NCI-H2107 (cell line): ENCODE measurements at places on chromosomes 6 and 20.

DNA sequence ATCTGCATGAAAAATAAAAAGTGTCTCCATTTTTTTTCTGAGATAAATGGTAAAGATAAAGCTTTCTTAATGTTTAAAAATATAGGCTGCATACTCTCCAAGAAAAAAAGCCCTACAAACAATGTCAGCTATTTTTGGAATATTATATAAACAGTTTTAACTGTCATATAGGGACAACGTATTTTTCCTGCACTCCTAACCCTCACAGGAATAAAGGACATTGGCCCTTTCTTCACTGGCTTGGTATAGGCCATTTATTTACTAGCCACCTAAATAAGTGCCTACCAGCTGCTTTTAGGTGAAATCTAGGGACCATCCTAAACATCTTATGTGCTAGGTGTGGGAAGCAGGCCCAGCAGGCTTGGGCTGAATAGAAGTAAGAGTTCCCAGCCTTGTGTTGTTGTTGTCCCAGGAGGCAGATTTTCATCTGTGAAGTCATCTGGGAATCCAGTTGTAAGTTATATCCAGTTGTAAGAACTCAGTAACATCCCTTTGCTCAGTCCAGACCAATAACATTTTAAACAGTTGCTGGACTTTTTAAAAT is 21.3 kb downstream of the FOXO3 start:
- no peak for DNase-seq

DNA sequence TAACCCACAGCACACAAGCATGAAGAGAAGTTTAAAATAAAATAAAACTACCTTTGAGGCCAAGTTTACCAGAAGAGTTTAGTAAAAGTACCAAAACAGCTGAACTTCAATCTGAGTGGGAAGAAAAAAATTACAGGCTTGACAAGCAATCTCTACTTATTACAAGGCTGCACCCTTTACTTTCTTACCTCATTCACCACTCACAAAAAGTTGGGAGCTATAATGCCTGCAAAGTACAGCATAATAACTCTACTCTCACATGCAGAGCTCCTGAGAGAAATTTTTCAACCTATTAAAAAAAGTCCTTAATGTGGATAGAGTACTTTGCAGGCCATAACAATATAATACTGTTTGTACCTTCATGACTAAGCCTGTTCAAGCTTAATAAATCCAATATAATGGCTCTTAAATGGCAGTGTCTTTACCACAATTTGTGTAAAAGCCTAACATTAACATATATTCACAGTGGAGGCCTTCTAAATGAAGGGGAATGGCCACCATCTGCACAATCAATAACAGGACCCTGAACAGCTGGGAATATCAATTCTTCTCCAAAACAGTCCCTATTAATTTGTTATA is 103.1 kb downstream of the DST start:
- no peak for DNase-seq

- no peak for DNase-seq
Measured at GRCh38 chr6:170311696-170312095, 5.1 kb downstream of the FAM120B start.

GRCh38 chr6:53397283-53397682 is 48.5 kb upstream of the ELOVL5 start:
- DNase-seq = no peak

DNA sequence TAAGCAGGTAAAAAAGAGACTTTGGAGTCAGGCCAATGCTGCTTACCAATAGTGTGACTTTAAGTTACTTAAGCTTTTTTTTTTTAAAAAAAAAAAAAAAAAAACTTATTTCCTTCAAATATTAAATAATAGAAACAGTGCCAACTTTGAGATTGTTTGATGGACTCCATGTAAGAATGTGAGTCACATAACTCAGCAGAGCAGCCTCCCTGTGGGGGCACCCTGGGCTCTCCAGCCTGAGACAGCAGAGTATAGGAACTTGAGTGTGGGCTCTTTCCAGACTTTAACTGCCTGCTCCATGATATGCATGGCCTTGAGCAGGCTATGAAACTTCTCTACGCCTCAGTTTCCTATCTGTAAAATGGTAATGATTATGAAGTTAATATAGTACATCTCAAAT is 113.3 kb upstream of the SAMD5 start:
- DNase-seq = no peak

DNA sequence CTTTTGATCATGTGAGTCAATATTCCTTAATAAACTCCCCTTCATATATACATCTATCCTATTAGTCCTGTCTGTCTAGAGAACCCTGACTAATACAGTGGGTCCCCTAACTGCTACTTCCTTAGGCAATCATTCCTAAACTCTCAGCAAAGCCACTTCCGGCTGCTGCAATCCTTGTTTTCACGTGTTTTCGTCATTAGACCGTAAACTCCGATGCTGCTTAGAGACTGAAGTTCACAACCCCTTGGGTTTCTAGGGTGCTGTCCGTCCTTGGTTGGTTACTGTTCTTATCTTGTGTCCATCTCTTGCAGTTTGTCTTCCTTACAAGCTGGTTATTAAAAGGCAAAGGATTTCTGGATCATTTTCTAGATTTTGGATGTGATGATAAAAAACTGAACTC is 106.4 kb downstream of the GMPR start:
- no peak for DNase-seq

DNA sequence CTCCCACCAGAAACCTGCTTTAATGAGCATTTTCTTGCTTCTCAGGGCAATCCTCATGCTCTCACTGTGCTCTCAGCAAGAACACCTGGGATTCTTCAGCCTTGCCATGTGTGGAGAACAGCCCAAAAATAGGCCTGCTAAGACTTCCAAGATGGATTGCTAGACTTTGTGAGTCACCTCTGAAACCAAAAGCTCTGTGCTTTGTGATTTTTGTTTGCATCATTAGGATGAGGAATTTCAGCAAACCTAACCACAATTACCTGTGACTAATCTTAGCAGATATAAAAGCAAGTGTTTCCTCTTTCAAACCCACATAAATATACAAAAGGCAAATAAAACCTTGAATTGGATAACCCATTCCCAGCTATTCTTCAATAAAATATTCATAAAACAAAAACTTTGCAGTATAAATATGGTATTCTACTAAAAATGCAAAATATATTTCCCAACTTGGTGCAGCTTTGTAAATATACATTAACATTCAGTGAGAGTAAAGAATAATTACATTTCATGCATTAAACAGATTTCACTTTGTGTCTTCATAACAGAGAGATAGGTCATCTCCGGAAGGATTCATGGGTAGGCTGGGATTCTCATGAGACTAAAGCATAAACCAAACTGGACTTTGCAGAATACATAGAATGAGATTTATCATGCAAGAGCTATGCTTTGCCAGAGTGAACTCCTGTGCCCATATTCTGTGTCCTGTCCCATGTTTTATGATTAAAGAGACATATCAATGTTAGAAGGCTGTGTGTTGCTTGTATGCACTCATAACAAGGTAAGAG is 33.5 kb downstream of the TPBG start:
- DNase-seq = no peak

DNA sequence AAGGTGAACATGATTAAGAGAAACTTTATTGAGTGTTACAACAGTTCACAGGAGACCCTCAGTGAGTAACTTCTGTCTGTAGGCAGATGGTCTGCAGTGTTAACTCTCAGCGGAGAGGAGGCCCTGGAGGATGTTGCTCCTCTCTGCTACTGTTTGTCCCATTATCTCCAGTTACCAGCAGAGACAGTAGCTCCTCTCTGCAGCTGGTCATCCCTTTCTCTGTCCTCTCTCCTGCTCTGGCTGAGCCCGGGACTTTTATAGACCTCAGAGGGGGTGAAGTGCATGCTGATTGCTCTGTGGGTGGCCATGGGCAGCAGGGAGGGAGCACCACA is 5.7 kb downstream of the GTSF1L start:
- no peak for DNase-seq

DNA sequence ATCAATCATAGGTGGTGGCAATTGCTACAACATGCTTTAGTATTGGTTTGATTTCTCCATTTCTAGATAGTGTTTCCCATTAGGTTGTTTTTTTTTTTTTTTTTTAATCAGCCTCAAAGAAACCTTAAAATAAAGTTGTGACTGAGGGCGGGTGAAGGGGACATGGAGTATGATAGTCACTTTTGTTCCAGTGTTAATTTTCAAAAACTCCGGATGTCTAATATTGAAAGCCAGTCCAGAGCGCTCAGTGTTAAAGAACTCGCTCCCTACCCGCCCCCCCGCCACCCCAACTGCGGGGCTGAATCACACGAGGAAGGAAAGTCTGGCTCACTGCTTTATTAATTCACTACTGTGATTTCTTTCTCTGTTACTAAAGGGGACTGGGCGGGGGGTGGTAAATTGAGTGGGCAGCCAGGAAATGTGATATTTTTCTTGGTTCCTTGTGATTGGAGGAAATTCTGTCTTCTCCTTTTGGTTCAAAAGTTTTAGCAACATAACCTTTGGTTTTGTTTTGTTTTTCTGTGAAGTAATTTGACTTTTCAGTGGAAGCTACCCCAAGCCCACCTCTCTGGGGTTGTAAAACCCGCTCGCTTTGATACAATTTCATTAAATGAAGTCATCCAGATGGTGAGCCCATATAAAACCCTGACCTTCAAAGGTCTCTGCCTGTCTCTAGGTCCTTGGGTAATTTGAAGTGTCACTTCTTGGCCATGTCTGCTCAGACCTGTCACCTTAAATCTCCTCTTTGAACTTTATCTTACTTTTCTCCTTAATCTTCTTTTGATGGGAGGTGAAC is 38.0 kb downstream of the TNFAIP3 start:
- DNase-seq = no peak

DNA sequence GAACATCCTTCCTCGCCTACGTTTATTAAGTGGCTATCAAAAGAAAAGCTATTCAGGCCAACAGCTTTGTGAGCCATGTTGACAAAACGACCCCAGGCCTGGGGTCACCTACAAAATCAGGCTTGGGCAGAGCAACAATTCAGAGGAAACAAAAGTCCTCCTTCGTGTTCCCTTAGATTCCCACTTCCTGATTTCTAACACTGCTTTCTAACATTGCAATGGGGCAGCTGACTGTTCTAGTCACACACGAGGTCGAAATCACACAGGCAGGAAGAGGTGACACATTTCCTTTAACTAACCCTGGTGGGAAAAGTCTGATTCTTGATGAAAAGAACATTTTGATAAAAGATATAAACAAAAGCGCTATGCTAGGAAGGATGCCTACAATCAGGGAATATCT is 31.9 kb downstream of the WDR27 start:
- no peak for DNase-seq

- no peak for DNase-seq
Measured at GRCh38 chr6:27617700-27618689, 145.1 kb upstream of the ZNF184 start.

GRCh38 chr6:70980727-70981126 is 23.9 kb upstream of the B3GAT2 start:
- no peak for DNase-seq
